ENCODE measurements at places on chromosomes 16 and 17.

GRCh38 chr17:50175035-50175807, 9.4 kb downstream of the SGCA start:
- no peak for DNase-seq

DNA sequence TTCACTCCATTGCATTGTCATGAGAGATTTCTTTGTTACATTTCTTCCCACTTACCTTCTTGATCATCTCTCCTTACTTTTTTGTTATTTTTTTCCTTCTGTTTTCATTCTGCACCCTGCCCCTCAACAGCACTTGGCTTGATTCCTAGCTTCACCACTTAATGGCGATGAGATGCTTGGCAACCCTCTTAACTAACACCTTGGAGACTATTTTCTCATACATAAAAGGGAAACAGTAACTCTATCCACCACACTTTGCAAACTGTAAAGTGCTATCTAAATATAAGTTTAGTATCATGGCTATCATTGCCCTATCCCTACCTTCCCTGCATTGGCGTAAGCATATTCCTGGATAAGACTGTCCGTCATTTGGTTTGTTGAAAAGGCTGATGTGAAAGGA, 177.3 kb downstream of the SHISA6 start:
- no peak for DNase-seq

DNA sequence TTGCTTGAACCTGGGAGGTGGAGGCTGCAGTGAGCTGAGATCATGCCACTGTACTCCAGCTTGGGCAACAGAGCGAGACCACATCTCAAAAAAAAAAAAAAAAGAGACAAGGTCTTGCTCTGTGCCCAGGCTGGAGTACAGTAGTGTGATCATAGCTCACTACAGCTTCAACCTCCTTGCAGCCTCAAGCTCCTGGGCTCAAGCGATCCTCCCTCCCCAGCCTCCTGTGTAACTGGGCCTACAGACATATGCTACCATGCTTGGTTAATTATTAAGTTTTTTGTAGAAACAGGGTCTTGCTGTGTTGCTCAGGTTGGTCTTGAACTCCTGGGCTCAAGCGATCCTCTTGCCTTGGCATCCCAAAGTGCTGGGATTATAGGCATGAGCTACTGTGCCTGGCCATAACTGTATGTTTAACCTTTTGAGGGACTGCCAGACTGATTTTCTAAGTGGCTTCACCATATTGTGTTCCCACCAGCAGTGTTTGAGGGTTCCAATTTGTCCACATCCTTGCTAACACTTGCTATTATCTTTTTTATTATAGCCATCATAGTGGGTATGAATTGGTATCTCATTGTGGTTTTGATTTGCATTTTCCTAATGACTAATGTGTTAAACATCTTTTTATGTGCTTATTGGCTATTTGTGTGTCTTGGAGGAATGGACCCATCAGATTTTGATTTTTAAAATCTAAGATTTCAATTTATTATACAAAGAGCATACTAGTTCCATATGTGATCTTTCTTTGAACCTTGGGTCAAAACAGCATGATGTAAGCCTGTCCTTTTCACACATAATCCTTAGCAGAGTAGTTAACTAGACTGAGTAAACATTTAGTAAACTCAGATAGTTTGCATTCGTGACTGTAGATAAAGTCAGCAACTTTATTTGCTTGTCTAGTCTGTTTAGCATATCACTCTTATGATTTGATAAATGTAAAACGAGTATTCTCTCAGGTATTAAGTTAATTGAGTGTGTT, 38.1 kb upstream of the KPNB1 start:
- no peak for DNase-seq

DNA sequence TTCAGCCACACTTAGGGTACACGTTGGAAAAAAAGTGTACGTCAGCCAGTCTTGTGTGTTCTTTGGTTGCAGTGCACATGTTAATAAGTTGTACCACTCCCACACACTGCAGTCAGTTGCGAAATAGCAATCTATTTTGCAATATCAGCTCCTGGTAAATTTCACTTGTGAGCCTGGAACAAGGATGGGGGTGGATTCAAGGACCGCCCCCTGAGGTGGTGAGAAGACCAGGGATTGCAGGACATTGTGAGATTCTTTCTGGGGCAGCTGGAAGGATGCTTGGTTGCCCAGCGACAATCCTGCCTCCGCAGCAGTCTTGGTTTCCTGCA, 78.6 kb upstream of the ZFHX3 start:
- DNase-seq, result no peak

All from transverse colon (tissue), 4 donors.